ENCODE measurements at places on chromosomes 16 and 17.

- no peak for DNase-seq
Observed at GRCh38 chr17:7406235-7406825, 1.3 kb upstream of the NLGN2 start.

DNA sequence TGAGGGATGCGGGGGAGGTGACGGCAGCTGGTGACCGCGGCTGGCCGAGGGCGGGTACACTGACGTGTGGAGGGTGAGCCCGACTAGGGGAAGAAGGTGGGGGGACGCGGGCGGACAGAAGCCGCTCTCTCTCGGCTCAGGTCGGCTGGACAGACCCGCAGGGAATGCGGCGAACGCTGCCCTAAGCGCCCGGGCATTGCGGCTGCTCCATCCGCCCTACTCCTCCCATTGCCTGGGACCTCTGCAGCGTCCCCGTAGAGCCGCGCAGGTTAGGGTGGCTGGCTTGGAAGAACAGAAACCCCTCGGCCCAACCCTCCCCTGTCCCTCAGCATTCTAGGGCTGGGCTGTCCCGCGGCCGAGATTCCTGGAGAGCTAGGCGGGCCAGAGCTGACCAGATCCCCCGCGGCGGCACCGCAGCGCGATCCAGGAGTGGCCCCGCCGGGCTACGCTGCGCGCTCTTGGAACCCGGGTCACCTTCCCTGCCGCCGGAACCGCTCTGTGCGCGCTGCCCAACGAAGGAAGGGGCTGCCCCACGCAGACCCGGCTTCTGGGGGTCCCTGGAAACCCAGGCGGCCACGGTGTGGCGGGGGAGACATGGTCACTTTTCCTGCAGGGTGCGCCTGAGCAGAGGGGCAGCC lies 3.0 kb downstream of the DLX4 start:
- DNase-seq = peak; percentile 32

- DNase-seq = no peak
Observed at GRCh38 chr17:29949696-29950095, 8.3 kb downstream of the EFCAB5 start.

GRCh38 chr16:67931712-67932461 lies at the start of gene CTRL:
TSS of gene CTRL (minus strand) at chr16:67931862. CDS start at chr16:67931852, 10 bp downstream.
- no peak for DNase-seq

- DNase-seq = no peak
Observed at GRCh38 chr17:80447790-80448189, 28.6 kb downstream of the NPTX1 start.

- no peak for DNase-seq
Observed at GRCh38 chr16:73717266-73717974, 579.2 kb upstream of the PSMD7 start.

GRCh38 chr17:18176176-18176575 lies 7.5 kb upstream of the ALKBH5 start:
- DNase-seq = no peak

GRCh38 chr17:68613739-68614298 lies 12.7 kb upstream of the FAM20A start:
- peak; percentile 65 for DNase-seq

- no peak for DNase-seq
Observed at GRCh38 chr16:29011112-29011511, 26.3 kb downstream of the LAT start.

DNA sequence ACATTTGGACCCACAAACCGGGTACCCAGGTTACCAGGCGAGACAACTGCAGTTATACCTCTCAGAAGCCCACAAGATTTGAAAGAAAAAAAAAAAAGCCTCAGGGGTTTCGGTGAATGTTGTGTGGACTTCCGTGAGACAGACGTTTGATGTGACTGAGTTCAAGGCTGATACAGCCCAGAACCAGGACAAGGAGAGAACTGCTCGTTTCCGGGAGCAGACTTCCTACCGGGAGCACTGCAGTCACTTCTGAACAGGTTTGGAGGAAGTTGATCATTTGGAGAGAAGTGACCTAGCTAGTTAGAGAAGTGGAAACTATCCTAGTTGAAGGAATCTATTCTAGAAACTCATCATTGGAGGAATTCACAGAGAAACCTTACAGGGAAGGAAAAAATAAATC lies 847 bp downstream of the CKLF start:
- DNase-seq = no peak

- no peak for DNase-seq
Observed at GRCh38 chr17:17665255-17665654, 16.0 kb upstream of the RAI1 start.

DNA sequence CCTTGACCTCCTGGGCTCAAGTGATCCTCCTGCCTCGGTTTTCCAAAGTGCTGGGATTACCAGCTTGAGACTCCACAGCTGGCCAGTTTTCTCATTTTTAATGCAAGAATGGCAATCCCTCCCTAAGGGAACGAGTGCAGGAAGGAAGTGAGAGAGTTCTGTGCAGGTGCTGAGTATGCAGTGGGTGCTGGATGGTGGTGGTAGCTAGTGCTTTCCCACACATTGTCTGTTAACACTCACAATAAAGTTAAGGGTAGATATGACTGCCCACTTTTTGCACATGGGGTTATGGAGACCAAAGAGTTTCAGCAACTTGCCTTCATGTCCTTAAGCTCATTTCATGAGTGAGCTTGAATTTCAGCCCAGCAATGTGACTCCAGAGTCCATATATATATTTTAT lies 18.5 kb downstream of the RGS9 start:
- no peak for DNase-seq

DNA sequence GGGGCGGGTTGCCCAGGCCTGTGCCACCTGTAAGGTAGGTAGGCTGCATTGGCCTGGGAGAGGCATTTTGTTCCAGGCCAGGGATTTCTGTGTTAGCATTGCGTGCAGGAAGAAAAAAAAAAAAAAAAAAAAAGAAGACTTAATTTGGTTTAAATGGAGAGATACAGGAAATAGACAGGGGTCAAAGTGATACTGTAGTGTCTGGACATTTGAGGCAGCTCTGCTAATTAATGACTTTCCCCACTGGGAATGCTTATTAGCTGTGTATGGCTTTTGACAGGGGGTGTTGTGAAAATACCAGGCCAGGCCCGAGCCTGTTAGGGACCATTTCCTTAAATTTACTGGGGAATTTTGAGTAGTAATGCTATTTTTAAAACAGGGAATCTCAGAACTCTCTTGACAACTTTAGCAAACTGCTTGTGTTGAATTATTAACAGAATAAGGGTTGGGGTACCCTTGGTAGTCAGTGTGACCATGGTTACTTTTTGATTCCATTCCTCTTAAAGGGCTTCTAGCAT lies 1.0 kb downstream of the MAP2K4 start:
- peak; percentile 10 for DNase-seq

- no peak for DNase-seq
Observed at GRCh38 chr17:38750312-38751121, 2.0 kb upstream of the PSMB3 start.

DNA sequence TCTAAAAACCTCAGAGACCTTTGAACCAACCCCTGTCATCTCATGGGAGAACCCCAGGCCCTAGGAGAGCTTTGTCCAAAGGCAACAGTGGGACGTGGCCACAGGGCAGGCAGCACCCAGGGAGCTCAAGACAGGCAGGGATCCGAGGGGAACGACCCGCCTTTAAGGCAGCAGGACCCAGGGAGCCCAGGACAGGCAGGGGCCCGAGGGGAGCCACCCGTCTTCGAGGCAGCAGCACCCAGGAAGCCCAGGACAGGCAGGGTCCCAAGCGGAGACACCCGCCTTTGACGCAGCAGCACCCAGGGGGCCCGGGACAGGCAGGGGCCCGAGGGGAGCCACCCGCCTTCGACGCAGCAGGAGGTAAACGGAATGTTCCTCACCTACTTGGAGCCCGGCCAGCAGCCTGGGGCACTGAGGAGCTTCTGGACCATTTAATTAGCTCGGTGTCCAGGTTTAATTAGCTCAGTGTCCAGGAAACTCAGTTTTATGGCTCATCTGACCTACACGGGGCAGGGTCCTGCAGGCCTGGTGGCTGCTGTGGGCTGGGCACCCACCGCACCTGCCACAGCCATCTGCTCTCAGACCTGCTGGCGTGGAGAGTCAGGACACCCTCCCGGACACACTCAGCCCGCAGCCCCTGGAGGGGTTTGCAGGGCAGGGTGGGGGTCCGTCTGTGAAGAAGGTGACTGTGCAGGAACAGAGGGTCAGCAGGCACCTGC lies 24.4 kb downstream of the PIEZO1 start:
- DNase-seq = no peak

Measured in GM03348 (cell line).